ENCODE measurements at places on chromosomes 6 and 20.

GRCh38 chr6:118101831-118102345, 194.8 kb downstream of the SLC35F1 start:
- DNase-seq: no peak

DNA sequence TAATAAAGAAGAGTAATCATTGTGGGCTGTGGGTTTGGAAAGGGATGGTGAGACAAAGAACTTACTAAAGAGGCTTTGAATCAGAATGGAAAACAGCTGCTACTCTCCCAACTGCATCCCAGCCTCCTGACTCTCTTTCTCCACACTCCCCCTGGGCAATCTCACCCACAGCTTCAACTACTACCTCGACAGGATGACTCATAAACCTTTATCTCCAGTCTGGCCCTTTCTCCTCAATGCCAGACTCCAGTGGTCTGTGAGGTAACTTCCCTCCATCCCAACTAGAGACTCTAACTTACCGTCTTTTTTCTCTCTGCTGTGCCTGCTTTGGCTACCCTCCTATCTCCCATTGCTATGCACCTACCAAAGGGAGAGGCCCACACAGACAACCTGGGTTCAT, 135.3 kb upstream of the RREB1 start:
- peak; percentile 30 for DNase-seq

DNA sequence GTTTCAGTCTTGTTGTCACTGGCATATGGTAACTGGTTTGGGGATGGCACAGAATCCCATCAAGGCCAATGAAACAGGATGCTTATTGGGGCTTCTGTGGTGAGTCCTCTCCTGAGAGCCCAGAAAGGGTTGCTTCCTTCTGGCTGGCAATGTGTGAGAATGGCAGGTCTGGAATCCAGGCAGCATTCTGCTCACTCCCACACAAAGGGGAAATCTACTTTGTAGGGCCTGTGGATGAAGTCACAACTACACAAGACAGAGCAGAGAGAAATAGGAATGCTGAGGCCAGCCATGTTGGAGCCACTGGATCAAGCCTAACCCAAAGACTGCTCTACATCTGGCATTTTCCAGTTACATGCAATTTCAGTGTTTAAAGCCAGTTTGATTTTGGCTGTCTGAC, 15.7 kb downstream of the PLAGL2 start:
- DNase-seq: no peak

DNA sequence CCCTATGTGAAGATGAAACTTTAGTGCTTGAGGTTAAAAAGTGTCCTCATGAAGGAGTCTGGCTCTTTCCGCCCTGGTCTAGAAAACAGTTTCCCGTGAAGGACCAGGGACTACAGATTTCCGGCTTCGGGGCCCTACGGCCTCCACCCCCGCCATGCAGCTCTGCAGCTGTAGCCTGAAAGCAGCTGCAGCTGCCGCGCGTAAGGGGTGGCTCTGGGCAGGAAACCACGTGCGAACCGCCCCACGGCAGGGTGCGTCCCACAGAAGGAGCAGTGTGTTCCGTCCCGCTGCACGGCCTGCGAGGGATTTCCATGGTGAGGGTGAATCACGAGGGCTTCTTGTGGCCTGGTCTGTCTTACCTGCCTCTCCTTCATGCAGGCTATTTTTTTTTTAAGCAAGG, 117.0 kb downstream of the ERMARD start:
- DNase-seq: no peak

- DNase-seq: no peak
These were observed 268.4 kb downstream of the PLCB1 start for GRCh38 chr20:8400486-8400885.

- no peak for DNase-seq
These were observed 1141.4 kb upstream of the ADGRB3 start for GRCh38 chr6:67493682-67494081.

DNA sequence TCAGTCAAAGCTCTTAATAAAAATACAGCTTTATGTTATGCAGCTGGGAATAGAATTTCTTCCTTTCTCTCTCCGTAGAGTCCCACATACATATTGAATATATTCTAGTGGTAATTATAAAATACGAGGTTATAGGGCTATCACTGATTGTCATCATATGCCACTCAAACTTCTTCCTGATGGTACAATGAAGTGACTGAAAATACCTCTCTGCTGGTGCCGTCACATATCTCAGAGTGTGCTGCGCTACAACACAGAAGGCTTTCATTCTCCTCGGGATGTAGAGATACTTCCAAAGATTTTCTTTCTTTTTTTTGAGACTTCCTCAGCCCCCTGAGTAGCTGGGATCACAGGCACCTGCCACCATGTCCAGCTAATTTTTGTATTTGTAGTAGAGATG, 249.9 kb downstream of the BTBD9 start:
- no peak for DNase-seq

DNA sequence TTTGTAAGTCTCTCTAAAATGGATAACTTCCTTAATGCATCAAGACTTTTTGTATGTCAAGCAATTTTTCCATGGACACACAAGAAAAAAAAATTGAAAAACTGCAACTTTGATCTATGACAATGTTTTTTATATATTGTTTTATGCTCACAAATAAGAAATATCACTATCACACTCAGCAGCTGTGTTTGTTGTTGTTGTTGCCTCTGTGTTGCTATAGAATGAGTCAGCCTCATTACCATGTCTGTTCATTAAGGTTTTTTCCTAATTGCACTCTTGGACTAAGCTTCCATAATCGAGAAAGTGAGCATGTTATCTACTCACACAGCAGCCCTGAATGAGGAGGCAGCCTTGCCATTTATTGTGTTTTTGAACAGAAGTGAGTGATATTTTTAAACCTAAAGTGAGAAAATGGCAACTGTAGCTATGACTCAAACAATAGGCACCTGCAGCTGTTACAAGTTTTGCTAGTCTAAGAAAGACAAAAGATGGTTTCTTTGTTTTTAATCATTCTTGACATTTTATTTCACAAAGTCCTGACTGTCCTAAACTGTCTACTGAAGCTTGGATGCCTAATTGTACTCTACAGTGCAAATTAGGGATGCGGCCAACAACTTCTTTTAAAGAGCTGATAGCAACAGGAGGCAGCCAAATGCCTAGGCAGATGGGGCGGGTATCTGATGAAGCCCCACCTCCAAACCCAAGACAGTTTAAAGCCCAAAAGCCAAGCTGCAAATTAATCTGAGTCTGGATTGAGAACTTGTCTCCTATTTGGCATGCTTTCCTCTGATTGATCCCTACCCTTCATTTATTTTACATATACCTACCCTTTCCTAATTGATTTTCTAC, 77.9 kb upstream of the DOK5 start:
- DNase-seq: no peak

DNA sequence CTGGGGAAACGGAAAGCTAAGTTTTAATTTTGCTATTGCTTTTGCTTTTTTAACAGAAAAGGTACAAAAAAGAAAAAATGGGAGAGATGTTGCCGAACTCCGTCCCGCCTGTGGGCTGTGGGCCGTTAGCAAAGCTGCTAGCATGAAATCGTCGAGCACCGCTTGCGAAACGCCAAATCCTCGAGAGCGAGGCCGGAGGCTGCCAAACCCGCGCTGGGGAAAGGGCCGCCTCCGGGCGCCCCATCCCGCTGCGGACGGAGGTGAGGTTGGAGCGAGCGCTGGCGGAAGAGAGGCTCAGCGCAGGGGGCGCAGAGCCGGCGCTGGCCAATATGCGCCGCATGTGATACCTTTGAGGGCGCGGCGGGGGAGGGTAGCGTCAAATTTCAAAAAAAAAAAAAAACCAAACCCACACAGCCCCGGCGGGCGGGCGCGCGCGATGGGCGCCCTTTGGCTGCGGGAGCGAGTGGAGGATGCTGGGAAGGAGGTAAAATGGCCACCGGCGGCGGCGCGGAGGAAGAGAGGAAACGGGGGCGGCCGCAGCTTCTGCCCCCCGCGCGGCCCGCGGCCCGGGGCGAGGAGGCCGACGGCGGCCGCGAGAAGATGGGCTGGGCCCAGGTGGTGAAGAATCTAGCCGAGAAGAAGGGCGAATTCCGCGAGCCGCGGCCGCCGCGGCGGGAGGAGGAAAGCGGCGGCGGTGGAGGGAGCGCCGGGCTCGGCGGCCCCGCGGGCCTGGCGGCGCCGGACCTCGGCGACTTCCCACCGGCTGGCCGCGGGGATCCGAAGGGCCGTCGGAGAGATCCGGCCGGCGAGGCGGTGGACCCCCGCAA, at the start of gene ZCCHC3:
TSS of gene ZCCHC3 (plus strand) at position 473 of the 827 bp plus-strand sequence. CDS start at position 490, 17 bp downstream.
- DNase-seq: peak; percentile 92

GRCh38 chr20:37316116-37316774, 26.8 kb downstream of the MANBAL start:
- DNase-seq: no peak

- no peak for DNase-seq
These were observed 663.4 kb downstream of the KHDRBS2 start for GRCh38 chr6:61622601-61623000.

GRCh38 chr6:151005896-151006632, 140.6 kb downstream of the MTHFD1L start:
- DNase-seq: no peak

DNA sequence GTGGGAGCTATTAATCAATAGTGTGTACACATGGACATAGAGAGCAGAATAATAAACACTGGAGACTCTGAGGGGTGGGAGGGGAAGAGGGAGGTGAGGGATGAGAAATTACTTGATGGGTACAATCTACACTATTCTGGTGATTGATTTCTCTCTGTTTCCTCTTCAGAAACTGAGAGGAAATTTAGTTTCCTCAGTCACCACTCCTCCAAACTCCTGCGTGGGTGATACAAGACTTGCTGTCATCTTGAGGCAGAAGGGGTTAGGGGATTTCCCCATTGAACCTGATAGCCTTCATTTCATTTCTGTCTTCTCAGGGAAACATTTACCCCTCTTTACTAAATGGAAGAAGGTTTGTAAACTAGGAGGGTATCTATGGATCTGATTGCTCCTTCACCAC, 84.3 kb upstream of the ESR1 start:
- DNase-seq: no peak

- DNase-seq: peak; percentile 42
These were observed 4.7 kb downstream of the GSTA4 start for GRCh38 chr6:52990342-52990741.

GRCh38 chr20:49448917-49449316, 33.6 kb downstream of the KCNB1 start:
- no peak for DNase-seq

DNA sequence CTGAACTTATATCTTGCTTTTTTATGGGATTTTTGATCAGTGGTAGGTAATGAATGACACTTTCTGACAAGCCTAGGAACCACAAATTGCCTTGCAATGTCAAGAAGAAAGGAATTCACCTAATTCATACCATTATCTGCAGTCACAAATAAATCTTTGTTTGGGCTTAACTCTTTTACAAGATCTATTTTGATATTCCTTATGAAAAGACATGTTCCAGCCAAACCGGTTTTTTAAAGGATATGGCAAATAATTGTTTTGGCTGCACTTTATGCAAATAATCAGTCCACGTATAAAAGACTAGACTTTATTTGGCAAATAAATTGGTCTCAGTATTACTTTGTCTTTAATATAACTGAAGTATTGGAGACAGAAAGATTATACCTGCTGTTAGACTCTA, 771.7 kb upstream of the ADGRB3 start:
- DNase-seq: no peak

GRCh38 chr20:47817573-47817972, 32.3 kb upstream of the SULF2 start:
- no peak for DNase-seq

DNA sequence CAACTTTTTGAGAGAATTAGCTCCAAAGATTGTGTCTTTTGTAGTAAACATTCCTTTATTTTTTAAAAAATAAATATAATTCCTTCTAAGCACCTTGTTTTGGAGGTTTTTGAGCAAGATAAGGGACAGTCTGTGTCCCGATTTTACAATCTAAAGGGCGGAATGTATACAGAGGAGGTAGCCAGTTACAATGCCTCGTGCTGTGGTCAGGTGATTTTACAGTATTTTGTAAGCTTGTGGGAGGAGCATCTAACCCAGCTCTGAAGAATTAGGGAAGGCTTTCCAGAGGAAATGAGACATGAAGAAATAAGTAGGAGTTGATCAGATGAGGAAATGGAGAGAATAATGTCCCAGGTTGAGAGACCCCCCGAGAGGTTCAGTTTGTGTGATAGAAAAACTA, 1.3 kb downstream of the HINT3 start:
- peak; percentile 9 for DNase-seq
